ENCODE measurements at places on chromosomes 13 and 19.

DNA sequence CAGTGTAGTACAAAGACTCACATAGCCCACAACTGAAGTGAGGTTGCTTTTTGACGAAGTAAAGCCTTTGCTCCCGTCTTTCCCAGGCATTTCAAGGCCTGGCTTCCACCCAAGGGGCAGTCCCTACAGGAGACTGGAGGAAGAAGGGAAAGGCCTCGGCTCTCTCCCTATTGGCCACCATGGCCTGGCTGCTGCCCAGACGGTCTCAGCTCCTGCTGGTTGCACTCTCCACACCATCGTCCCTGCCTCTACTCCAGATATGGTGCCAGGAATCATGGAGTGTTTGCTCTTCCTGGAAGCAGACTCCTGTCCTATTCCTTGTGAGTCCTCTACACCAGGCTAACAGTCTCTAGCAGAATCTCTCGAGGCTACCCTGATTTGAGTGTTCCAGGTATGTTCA lies 124.1 kb upstream of the UQCRFS1 start:
- DNase-seq, result no peak

DNA sequence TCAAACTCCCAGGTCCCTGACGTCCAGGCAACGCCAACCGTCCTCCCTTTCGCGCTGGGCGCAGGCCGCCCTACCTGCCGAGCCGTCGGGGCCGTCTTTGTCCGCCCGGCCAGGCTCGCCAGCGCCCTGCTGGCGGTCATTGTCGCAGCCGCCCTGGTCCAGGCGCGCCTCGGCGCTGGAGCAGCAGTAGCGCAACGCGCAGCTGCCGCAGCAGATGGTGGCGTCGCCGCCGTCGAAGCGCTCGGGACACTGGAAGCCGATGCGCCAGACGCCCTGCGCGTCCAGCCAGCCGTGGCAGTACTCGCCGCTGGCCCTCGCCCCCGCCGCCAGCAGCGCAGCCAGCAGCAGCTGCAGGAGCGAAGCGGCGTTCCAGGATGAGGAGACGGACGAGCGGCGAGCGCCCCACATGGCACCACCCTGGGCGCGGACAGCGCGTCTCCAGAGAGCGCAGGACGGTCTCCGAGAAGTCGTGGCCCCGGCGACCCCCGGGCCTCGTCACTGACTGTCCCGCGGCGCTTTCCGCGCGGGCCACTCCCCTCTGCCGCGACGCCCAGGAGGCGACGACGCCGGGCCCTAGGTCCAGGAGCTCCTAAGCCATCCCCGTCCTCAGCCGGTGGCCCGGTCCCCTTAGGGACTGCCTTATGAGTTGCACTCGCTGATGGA lies 1.1 kb downstream of the SHISA2 start:
- DNase-seq, result no peak

- DNase-seq, result no peak
Observed at GRCh38 chr19:42375415-42376176, 14.5 kb downstream of the CNFN start.

DNA sequence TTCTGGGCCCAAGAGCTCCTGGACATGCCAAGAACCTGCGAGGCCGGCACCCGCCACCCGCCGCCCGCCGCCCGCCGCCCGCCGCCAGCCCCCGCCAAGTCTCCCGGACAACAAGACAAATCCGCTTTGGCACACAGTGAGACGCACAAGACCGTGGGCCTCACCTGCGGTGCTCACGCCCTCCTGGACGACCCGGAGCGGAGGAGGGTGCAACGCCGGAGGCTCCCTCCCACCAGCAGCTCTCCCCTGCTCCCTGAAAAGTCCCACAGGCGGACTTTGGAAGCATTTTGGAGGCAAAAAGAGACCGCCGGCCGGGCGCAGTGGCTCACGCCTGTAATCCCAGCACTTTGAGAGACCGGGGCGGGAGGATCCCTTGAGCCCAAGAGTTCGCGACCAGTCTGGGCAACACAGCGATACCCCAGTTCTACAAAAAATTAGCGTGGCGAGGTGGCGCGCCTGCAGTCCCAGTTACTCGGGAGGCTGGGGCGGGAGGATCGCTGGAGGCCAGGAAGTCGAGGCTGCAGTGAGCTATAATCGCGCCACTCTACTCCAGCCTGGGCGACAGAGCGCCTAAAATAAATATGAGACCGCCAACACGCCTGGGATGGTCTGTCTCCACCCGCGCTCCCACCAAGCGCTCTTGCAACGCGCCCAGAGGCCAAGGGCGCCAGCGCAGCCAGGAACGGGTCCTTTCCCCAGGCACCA lies 783 bp downstream of the RHPN2 start:
- DNase-seq, result no peak

DNA sequence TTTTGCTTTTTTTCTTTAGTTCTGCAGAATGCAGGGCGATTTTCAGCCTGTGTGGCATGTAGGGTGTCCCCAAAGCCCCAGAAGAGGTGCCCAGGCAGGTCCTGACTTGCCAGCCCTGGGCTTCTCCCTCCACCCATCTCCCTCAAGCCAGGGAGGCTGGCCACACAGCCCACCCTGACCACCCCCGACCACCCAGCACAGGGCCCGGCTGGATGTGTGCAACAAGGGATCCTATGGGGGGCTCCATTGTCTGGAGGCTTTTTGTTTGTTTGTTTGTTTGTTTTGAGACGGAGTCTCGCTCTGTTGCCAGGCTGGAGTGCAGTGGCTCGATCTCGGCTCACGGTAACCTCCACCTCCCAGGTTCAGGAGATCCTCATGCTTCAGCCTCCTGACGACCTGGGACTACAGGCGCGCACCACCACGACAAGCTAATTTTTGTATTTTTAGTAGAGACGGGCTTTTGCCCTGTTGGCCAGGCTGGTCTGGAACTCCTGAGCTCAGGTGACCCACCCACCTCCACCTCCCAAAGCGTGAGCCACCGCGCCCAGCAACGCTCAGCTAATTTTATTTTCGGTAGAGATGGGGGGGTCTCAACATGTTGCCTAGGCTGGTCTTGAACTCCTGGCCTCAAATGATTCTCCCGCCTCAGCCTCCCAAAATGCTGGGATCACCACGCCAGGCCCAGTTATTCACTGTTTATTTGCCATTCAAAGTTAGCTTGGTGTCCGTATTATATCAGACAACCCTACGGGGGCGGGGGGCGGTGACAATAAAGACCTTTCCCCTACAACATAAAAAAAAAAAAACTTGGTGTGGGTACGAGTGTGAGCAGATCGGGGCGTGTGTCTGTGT lies 7.8 kb upstream of the MKNK2 start:
- DNase-seq, result no peak

- no peak for DNase-seq
Observed at GRCh38 chr19:56125806-56126590, 4.9 kb upstream of the ZNF787 start.

DNA sequence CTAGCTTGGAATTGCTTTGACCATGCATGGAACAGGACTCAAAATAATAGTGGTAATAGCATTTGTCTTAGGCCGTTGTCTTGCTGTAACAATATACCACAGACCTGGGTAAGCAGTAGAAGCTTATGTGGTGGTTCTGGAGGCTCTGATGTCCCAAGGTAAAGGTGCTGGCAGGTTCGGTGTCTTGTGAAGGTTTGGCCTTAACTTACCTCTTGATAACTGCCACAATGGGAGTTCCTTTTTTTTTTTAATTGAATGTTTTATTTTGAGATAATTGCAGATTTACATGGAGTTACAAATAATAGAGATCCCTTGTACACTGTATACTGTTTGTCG lies 5.8 kb downstream of the RPL21 start:
- no peak for DNase-seq

GRCh38 chr19:46447824-46448223 lies 19.1 kb upstream of the PNMA8C start:
- DNase-seq, result no peak

GRCh38 chr13:51937320-51938290 lies 73.6 kb downstream of the ATP7B start:
- DNase-seq, result no peak

GRCh38 chr13:40390401-40390916 lies 276.0 kb downstream of the FOXO1 start:
- DNase-seq, result no peak

DNA sequence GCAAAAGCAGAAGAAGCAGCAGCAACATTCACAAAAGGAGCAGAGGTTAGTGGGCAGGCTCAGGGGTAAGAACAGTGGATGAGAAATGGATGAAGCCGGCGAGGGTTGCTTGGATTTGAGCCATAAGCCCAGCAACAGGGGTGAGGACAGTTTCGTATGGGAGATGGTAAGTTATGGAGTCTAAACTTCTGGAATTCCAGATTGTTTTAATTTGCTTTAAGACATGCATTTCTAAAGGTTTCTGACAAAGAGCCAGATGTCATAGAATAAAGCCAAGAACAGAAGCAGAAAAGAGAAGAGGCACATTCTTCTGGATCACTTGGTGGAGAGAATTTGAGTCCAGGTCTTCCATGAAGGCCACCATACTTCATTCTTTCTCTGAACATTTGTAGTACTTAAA lies 76.6 kb downstream of the TNFSF11 start:
- DNase-seq, result no peak

DNA sequence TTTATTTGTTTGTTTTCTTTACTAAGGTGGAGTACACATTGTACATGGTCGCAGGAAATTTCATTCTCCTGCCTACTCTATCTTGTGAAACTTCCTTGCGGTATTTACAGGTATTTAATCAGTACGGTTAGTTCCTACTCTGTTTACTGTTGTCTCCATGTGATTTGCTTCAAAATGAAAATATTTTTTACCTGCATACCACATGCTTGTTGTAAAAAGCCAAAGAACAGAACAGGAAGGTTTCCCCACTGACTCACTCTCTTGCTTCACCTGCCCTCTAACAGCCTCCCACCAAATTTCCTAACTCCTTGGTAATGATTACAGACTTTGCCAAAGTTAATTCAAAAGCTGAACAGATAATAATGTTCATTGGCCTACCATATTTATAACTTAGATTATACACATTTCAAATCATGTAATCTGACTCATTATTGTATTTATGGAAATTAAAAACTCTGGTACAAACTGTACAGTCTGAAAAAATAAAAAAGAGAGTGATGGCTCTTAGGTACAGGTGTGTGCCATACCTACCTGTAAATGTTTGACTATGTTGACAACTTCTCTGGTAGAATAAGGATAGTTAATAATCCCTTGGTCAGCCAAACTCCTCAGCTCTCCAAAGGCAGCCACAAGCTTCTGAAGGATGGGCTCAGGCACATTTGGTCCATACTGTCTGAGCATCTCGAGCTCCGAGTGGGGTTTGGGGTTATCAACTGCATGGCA lies 239.9 kb downstream of the VWA8 start:
- no peak for DNase-seq

DNA sequence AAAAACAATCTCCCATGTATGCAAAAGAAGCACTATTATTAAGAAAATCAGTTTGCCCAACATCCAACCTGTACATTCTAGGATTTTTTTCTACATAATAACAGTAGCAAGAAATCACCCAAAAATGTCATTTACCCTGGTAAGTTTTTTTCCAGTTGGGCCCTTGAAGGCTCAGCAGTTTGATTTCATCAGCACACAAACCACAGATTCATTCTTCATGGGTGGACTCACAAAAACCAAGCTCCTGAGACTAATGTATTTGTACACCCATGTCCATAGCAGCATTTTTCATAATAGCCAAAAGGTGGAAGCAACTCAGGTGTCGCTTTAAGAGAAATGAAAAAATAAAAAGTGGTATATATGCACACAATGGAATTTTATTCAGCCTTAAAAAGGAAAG lies 210.1 kb downstream of the TBC1D4 start:
- DNase-seq, result no peak

DNA sequence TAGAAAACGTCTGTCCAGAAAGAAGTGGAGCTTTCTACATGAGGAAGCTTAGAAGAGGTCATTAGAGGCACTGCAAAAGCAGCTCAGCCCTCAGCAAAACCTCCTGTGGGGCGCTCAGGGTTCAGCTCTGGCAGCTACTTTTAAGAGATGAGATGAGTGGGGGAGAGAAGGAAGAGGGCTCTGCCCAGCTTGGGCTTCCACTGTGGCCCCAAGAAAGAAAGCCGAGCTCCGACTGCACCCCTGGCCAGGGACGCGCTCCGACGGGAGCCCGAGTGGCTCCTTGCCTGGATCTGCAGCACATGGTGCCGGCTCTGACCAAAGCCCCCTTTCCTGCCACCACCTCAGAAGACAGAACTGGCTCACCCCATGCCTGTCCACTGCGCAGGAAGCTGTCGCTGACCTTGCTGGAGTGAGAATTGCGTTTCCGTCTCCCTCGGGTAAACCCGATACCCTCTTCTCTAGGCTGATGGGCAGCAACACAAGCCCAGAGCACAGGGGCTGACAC lies 36.4 kb downstream of the NAXD start:
- DNase-seq, result no peak

- no peak for DNase-seq
Observed at GRCh38 chr19:14333101-14333871, 48.0 kb upstream of the ADGRE5 start.

GRCh38 chr19:50230379-50231351 lies 27.2 kb downstream of the MYH14 start:
- no peak for DNase-seq

- DNase-seq, result peak; percentile 42
Observed at GRCh38 chr19:47427241-47428176, 8.2 kb upstream of the MEIS3 start.

DNA sequence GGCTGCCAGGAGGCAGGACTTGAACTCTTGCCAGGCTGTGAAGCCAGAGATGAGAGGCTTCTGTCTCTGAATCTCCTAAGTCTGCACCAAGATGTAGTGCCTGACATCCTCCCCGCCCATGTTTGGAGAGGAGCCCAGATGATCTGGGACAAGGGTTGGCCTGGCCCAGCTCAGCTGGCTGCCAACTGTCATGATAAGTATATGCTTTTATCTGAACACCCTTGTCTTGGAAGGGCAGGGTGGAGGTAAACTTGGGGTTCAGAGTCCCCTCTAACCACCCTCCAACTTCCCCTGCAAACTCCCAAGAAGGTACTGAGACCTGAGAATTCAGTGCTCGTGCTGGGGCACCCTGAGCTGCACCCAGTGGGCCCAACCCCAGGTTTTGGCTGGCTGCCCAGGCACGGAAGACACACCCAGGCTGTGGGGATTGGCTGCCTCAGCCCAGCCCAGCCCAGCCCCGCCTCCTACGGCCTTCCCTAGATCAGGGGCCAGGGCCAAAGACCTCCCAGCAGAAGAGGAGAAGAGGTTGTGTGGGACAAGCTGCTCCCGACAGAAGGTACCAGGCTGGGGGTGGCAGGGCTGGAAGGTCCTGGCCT lies at the start of gene CYP4F12:
Gene CYP4F12 (plus strand): TSS at position 508 of the 596 bp plus-strand sequence. CDS start 443 bp downstream, outside the sequence.
- no peak for DNase-seq

DNA sequence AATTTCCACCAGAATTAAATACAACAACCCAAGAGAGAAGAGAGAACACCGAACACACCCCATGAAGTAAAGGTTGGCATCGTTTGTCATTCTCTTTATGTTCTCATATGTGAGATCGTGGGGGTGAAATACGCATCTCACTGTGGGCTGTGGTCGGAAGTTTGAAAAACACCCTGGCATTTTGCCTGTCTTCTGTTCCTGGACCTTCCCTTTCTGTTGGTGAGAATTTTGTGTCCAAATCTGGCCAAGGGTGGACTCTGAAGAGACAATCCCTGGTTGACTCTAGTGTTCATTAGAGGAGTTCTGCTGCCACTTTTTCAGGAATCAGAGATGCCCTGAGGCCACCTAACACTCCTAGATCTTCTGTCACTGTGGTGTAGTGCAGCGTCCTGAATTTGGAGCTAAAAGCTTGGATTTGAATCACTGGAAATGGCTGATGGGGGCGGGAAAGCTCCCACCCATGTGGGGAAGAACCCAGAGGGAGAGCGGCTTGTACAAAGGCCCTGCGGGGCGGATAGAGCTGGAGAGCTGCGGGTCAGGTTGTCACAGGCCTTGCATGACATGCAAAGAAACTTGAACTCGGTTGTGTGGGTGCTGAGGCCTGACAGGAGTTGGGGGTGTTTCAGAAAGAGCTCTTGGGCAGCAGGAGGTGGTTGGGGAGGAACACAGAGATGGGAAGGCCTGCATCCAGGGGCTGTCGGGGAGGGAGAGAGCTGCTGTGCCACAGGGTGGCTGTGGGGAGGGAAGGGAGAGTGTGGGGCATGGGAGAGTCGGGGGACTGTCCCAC lies 11.1 kb upstream of the SPATA13 start:
- no peak for DNase-seq

GRCh38 chr13:113469582-113469981 lies 16.3 kb upstream of the ADPRHL1 start:
- no peak for DNase-seq
